ENCODE measurements at places on chromosomes 16 and 17.

DNA sequence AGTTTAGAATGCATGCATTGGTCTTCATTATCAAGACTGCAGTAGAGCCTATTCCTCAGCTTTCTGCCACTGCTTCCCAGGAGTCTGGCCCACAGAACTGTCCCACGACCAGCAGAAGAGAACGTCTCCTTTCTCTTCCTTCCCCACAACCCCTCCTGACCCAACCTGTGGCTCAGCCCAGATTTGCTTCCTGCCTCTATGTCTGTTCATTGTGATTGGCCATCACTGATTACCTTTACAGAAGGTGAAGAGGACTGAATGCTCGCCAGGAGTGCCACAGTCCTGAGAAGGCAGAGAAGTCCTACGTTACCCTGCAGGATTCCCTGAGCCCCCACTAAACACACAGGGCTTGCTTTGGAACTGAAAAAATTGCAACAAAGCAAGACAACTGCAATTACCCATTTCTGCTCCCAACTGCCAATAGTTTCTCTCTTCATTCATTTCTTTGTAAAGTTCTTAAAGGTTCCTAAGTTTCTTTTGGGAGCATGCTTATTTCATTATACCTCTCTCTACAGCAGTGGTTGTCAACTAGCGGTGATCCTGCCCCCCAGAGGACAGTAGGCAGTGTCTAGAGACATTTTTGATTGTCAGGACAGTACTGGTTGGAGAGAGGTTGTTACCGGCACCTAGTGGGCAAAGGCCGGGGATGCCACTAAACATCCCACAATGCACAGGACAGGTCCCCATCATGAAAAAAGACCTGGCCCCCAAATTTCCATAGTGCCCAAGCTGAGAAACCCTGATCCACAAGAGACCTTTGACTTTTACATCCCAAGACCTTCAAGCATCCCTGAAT lies 4.5 kb upstream of the NAT9 start:
- peak; percentile 65 for DNase-seq

GRCh38 chr17:40190197-40191021 lies 13.1 kb downstream of the RAPGEFL1 start:
- no peak for DNase-seq

- DNase-seq, result no peak
Measured at GRCh38 chr17:322006-322780, 30.4 kb downstream of the RPH3AL start.

DNA sequence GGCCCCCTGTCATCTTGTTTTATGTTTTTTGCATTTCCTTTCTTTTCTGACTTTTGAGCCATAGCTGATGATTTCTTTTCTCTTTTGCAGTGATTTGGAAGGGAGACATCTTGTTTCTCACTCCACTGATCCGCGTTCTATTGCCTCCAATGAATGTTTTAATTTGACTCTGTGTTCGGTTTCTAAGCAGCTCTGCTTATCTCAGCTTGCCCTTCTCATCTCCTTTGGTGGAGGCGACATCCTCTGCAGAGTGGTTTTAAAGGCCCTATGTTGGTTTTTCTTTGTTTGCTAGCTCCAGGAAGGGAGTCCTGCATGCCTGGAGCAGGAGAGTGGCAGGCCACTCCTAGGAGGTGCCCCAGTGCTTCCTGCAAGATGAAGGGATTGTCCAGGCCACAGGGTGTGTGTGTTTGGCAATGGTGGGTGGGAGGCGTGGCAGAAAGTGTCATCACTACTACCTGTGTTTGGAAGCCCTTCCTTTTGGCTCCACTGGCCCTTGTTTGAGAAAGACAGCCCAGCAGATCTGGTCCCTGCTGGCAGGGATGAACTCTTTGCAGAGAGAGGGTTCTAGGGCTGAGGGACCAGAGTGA lies 13.6 kb downstream of the SMPD3 start:
- no peak for DNase-seq

DNA sequence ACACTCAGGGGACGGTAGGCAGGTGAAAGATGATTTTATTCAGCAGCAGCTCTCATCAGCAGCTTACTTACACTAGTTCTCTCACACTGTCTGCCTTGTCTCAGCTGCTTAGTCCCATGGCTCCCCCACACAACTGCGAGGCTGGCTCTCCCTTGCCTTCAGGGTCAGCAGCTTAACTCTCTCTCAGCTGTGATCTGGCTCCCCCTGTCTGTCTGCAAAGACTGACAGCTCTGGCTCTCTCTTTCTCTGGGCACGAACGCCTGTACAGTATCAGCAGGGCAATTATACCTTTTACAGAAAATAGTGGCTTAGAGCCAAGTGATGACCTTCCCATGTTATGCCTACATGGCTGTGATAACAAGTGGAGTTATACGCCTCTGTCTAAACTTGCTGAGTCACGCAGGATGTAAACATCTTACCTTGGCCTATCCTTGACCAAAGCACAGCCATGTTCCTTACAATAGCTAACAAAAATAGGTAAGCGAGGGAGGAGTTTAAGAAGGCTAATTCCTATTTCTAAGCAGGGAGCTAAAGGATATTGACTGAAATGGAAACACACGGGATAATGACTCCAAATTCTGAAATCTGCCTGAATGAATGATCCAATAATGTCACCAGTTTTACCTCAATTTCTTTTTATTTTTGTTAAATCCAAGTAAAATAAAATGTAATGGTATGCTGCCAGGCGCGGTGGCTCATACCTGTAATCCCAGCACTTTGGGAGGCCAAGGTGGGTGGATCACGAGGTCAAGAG lies 1.1 kb upstream of the NDUFAB1 start:
- DNase-seq, result peak; percentile 16

- no peak for DNase-seq
Measured at GRCh38 chr16:21614896-21615295, 15.5 kb downstream of the METTL9 start.
